ENCODE measurements at places on chromosomes 11 and 22. TPM values are rescaled to one million over a fixed set of nuclear protein-coding genes. Genes with fewer than 3 reads are reported as not detected.

Gene IGLL1
- total RNA-seq, result not detected

Gene MS4A12
- total RNA-seq, result not detected

Gene CD3E
- not detected for total RNA-seq

Gene NECTIN1
- 9.7 TPM for total RNA-seq

Gene CRYBB3
- total RNA-seq, result not detected

Gene TMPRSS5
- 0.32 TPM for total RNA-seq

Gene PDE3B
- total RNA-seq, result 15.0 TPM

Gene OLFML1
- total RNA-seq, result 0.39 TPM

Gene ABCC8
- total RNA-seq, result not detected

Gene DGCR2
- total RNA-seq, result 37.4 TPM

Gene PIWIL4
- total RNA-seq, result 0.26 TPM

Gene CCDC90B
- total RNA-seq, result 53.0 TPM

Gene TRIM51
- total RNA-seq, result not detected

Gene VPREB3
- total RNA-seq, result not detected

Gene APOA4
- total RNA-seq, result not detected

Gene OR4D5
- not detected for total RNA-seq

Gene PHOX2A
- not detected for total RNA-seq

Gene RBX1
- total RNA-seq, result 78.2 TPM

Gene OR51B5
- not detected for total RNA-seq
